ENCODE measurements at places on chromosomes 1 and 21. TPM values are rescaled to one million over a fixed set of nuclear protein-coding genes. Genes with fewer than 3 reads are reported as not detected.

GRIK3 gene
- not detected for polyA plus RNA-seq

SLC27A3 gene
- 37.2 TPM for polyA plus RNA-seq

FAM72B gene
- polyA plus RNA-seq, result 1.7 TPM

GPA33 gene
- 3.9 TPM for polyA plus RNA-seq

ZNF695 gene
- 2.0 TPM for polyA plus RNA-seq

GRCh38 chr1:191022856-191023255, 545.2 kb upstream of the BRINP3 start:
- no peak for DNase-seq

DNA sequence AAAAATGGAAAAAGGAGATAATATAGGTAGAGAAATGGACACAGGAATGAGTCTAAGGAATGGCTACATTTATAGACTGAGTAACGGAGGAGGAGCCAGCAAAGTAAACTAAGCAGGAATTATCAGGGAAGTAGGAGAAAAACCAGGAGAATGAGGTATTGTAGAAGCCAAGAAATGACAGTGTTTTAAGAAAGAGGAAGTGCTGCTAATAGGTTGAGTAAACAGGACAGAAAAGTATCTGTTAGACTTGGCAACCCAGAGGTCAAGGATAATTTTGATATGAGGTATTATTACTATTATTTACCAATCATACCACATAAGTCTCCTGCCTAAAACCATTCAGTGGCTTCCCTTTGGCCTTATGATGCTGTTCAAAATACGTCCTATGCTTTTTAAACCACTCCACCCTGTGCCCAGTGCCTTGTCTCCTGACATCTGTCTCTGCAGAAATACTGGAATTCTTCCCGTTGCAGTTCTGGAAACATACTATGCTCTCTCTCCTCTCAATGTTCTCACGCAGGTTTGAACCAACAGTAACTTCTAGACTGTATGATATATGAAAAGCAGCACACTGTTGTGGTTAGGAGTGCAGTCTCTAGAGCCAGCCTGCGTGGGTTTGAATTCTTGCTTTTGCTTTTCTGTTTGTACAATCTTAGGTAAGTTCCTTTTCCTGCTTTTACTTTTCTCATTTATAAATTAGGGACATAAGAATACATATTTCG, 24.6 kb upstream of the NEK7 start:
- no peak for DNase-seq

DNA sequence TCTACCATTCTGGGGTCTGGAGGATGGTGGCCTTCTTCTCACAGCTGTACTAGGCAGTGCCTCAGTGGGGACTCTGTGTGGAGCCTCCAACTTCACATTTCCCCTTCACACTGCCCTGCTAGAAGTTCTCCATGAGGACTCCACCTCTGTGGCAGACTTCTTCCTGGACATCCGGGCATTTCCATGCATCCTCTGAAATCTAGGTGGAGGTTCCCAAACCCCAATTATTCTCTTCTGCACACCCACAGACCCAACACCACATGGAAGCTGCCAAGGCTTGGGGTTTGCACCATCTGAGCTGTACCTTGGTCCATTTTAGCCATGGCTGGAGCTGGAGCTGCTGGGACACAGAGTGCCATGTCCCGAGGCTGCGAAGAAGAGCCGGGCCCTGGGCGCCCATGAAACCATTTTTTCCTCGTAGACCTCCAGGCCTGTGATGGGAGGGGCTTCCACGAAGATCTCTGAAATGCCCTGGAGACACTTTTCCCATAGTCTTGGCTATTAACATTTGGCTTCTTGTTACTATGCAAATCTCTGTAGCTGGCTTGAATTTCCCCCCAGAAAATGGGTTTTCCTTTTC, 170.5 kb downstream of the FOXD2 start:
- DNase-seq, result no peak

DNA sequence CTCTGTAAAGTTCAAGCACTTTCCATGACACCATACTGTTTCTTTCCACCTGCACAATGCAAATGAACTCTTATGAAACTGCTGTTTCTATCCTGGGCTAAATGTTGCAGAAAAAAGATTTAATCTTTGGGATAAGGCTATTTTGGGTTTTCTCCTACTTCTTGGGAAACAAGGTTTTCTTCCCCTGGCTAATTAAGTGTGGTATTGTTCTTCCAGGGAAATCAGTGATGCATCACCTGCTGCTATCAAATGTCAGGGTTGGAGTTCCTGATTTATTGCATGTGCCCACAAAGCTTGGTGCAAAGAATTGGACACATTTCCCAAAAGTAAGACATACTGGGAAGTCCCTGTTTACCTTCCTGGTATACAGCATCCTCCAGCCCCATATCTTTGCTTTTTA, 6.0 kb upstream of the RGS4 start:
- DNase-seq, result no peak

DNA sequence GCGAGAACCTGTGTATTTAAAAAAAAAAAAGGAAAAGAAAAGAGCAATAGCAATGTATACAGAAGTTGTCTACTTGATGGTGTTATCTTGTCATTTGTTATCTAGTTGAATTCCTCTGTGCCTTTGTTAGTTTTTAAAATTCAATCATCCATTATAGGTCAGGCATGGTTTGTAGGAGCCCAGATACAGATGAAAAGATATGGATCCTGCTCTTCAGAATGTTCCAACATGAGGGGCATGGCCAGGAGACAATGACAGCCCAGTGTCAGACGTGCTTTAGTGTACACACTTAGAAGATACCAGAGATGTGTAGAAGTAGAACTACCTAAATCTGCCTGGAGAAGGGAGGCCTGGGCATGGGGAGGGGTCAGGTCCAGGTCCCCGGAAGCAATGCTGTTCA, 16.6 kb downstream of the MTARC2 start:
- DNase-seq, result no peak

DNA sequence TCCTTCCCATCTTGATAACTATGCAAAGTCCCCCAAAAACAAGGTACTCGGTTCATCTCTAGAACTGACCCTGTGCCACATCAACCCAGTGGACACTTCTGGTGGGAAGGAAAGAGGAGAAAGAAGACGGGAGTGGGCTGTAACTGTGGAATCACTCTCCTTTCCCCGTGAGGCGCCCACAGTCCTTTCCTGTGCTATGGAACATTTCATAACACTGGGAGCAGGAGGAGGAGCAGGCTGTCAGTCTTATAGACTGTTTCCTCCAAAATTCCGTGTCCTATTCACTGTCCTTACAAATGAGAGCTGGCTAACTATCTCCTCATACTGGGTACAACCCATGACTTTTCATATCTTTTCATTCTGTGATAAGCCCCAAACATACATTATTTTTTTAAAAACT, 40.7 kb downstream of the PLEKHA6 start:
- DNase-seq, result no peak

All from hepatocyte (in vitro differentiated cells).